ENCODE measurements at places on chromosomes 11 and 22. TPM values are rescaled to one million over a fixed set of nuclear protein-coding genes. Genes with fewer than 3 reads are reported as not detected.

The IGSF9B gene
- 0.36 TPM for polyA plus RNA-seq

The FGF19 gene
- 0.08 TPM for polyA plus RNA-seq

The CRYBB1 gene
- polyA plus RNA-seq: not detected

GRCh38 chr11:18785411-18785810 lies 6.2 kb downstream of the PTPN5 start:
- H3K4me1 ChIP-seq: no peaks in the 10 kb centered on the region
- H3K4me3 ChIP-seq: no peak overlapping the region
- peaks cover 11% of the 10 kb centered on the region for H3K27me3 ChIP-seq
- no peak for DNase-seq
- no peaks in the 10 kb centered on the region for H3K36me3 ChIP-seq

DNA sequence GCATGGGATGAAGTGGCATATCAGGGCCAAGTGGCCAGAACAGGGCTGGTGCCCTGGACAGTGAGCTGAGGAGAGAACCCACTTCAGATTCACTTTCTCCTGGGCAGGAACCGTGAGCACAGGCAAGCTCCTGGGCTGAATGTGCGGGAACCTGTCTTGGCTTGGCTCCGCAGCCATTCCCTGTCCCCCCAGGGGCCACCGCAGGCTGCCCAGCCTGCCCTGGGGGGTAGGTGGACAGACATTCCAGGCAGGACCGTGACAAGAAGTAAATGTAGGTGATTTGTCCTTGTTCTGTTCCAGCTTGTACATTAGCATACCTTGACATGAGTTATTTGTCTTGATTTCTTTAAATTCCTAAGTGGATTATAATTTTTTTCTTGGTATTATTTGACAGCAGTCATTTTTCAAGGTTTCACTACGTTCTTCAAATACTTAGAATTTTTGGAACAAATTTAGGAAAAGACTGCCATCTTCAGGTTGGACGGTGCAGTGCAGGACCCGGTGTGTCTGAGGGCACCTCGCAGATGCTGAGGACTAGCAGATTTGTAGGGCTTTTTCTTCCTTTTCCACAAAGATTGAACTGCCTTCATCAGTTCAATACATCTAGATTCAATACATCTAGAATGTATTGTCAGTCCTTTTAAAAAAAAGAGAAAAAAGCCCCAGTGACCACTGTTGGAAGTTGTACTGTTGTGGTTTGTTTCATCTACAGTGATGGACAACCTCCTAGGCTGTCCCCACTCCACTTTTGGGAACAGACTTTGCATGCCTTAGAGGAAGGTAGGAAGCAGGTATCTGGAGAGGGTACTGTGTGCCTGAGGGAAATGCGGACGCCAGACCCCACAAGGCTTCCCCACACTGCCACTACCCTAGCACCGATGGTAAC lies 115.1 kb upstream of the RASSF10 start:
- H3K4me3 ChIP-seq: no peak overlapping the region
- no peak overlapping the region for H3K27ac ChIP-seq
- H3K4me1 ChIP-seq: peaks cover 7% of the 10 kb centered on the region
- H3K36me3 ChIP-seq: peaks cover 30% of the 10 kb centered on the region

- H3K4me1 ChIP-seq: peaks cover 30% of the 10 kb centered on the region
- DNase-seq: peak; percentile 96
- H3K4me3 ChIP-seq: no peak overlapping the region
- H3K27ac ChIP-seq: peak overlapping the region; percentile 81
- H3K27me3 ChIP-seq: no peaks in the 10 kb centered on the region
- H3K36me3 ChIP-seq: peaks cover 9% of the 10 kb centered on the region
Observed at GRCh38 chr11:121595717-121596161, 143.0 kb upstream of the SORL1-AS1 start.

- peaks cover 6% of the 10 kb centered on the region for H3K36me3 ChIP-seq
- no peak for DNase-seq
- no peak overlapping the region for H3K27ac ChIP-seq
- no peaks in the 10 kb centered on the region for H3K27me3 ChIP-seq
Observed at GRCh38 chr22:45783021-45783420, 111.4 kb downstream of the ATXN10 start.

- peaks cover 38% of the 10 kb centered on the region for H3K27me3 ChIP-seq
- H3K4me1 ChIP-seq: no peaks in the 10 kb centered on the region
- no peak overlapping the region for H3K27ac ChIP-seq
- no peak for DNase-seq
- H3K4me3 ChIP-seq: no peak overlapping the region
Observed at GRCh38 chr11:74468058-74468457, 709 bp upstream of the KCNE3 start.

GRCh38 chr11:118213781-118214180 lies 11.0 kb downstream of the JAML start:
- no peak overlapping the region for H3K4me3 ChIP-seq
- H3K36me3 ChIP-seq: no peaks in the 10 kb centered on the region
- DNase-seq: no peak
- peaks cover 7% of the 10 kb centered on the region for H3K27me3 ChIP-seq
- no peak overlapping the region for H3K27ac ChIP-seq

DNA sequence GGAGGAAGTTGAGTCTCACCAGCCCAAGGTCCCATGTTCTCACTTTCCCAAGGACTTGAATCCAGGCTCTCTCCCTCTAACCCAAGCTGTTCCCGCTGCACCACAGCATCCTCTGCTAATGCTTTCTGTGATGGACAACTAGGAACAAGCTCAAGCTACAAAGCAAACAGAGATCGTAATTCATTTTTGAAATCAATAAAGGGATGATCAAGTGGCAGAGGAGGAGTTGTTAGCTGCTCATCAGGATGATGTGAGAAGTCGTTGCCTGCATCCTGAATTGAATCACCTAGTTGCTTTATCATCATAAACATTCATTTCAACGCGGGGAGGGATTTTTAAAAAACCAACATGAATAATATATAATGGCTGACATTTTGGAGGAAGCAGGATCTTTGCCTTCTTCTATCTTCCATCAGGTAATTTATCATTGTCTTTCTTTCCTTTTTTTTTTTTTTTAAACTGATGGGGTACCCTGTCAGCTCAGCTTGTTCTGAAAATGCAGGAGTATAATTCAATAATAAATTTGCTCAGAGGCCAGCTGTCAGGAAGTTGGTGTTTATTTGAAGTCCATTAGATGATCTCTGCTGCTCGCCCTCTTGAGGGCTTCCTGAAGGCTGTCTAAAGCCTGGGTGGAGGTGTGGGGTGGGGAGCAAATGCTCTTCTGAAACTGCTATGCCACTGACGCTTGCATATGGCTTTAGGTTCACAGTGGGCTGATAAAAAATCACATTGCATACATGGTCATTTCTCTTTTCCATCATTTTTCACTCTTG lies 174.4 kb upstream of the NARS2 start:
- no peak overlapping the region for H3K27ac ChIP-seq
- H3K4me1 ChIP-seq: peaks cover 5% of the 10 kb centered on the region
- H3K4me3 ChIP-seq: no peak overlapping the region
- no peak for DNase-seq
- no peaks in the 10 kb centered on the region for H3K36me3 ChIP-seq

Measured in keratinocyte (primary cell).